ENCODE measurements at places on chromosomes 2 and 18.

GRCh38 chr2:166881177-166881576, 7.1 kb upstream of the XIRP2 start:
- no peak for DNase-seq

DNA sequence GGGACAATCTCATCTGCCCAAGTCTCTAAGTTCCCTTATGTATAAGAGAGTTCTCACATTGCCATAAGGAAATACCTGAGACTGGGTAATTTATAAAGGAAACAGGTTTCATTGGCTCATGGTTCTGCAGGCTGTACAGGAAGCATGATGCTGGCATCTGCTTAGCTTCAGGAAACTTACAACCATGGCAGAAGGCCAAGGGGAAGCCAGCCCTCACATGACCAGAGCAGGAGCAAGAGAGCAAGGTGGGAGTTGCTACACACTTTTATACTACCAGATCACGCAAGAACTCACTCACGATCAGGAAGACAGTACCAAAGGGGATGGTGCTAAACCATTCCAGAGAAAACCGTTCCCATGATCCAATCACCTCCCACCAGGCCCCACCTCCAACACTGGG, 73.9 kb downstream of the PRKRA start:
- no peak for DNase-seq

- no peak for DNase-seq
These were observed 47.0 kb upstream of the TTC39C start for GRCh38 chr18:23967321-23968089.

DNA sequence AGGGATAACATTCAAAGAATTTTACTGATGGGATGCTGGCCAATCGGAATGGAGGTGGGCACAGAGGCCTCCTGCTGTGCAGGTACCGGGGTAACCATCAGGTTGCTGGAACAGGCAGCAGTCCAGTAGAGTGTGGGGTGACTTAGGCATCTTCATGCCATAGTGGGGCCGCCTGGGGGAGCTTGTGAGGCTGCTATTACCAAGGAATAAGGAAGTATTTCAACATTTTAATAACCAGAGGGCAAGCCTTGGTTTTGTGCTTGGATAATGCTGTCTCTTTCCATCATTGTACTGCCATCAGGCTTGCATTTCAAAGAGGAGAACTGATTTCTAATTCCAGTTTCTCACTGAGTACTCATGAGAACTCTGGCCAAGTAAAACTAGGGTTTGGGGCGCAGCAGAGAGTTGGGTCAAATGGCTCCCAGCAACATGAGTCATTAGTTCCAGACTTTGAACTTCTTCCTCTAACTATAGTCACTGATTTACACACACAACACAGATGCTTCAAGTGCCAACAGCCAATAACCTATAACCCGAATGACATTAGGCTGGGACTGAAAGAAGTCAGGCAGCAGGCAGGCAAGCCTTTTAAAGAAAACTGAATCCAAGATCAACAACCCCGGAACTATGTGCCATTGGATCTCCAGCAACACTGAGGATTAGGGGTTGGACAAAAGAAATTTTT, 56.1 kb upstream of the FHL2 start:
- DNase-seq: peak; percentile 57

DNA sequence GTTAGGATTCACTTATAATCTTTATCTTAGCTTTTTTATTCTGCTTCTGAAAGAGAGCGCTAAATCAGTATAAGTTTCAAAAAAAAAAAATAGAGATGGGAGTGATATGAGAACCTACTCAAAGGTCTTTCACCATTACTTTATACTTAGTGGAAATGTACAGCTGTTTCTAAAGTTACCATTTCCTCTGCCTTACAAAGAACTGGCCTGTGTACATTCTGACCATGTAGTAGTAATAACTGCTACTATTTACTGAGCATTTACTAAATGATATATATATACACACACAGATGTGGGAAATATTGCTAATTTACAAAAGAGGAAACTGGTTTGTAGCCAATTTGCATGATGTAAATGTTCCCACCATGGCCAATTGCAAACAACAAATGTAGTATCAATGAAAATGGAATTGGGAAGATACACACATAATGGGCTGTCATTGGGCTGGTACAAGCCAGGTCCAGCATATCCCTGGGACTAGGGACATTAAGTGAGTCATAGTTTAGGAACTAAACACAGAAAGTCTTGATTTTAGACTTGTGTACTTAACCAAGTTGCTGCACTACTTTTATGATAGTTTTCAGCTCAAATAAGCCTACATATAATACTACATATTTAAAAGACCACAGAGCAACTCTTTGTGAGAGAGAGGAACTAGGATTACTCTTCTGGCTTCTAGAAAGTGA, 67.1 kb downstream of the DYNC1I2 start:
- no peak for DNase-seq

DNA sequence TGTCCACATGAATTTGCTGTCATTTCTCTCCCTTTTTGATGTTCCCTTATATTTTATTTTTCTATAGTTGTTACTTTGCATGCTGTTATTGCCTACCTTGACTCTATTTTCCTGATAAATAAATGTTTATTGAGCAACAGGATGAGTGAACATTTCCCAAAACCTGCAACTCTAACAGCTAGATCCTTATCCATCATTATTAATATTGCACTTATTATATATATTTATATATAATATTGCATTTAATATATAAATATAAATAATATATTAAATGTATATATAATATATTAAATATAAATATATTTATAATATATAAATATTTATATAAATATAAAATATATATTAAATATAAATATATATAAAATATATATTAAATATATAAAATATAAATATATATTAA, 436.1 kb upstream of the MMADHC start:
- no peak for DNase-seq

DNA sequence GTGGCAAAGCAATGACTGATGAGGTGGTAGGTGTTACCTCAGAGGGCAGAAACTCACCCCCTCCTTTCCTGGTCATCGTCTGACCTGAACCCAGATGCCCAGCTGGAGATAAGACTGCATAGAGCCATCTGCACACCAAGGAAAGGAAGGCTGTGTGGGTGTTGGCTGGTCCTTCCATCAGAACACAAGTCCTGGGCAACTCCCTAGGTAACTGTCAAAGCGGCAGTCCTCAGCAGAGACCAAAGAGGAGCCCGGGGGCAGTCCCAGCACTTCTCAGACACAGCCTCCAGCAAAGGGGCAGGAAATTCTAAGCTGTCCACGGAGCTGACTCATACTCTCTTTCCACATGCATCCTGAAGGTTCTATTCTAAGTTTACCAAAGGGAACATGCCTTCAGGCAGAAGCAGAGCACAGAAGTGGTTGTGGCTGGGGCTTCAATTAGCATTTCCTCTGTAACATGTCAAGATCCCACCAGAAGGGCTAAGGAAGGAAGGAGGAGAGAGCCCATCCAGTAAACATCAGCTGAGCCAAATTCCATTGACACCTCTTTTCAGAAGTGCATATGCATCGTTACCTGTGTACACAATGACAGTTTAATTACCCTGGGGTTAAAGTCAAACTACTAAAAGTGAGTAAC, 54.7 kb downstream of the SPRED2 start:
- no peak for DNase-seq

- DNase-seq: no peak
These were observed 174.6 kb downstream of the ZNF385B start for GRCh38 chr2:179686718-179687342.

DNA sequence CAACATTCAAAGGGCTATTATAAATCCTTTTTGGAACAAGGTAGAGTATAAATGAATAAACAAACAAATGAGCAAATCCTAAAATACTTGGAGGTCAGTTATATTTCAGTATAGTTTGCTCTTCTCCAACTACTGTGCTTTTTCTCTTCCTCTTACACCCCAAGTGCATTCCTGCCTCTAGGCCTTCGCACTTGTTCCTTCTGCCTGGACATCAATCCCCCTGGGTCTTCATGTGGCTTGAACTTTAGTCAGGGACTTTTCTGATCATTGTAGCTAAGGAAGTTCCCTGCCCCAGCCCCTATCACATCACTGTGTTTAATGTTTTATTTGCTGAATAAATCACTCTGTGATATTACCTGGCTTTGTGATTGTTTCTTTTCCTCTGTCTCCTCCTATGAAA, 418.2 kb upstream of the HNRNPA3 start:
- DNase-seq: no peak

- peak; percentile 35 for DNase-seq
These were observed 298.9 kb downstream of the DSEL start for GRCh38 chr18:67217551-67218166.

DNA sequence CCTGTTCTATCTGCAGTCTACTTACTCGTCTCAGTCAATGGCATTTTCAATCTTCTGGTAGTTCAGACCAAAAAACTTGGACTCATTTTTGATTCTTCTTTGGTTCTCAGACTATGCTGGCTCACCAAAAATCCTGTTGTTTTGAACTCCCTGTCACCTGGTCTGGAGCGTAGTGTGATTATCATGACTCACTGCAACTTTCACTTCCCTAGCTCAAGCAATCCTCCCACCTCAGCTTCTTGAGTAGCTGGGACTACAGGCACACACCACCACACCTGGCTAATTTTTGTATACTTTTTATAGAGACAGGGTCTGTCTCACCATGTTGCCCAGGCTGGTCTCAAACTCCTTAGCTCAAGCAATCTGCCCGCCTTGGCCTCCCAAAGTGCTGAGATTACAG, 163.3 kb upstream of the CDH7 start:
- DNase-seq: no peak

DNA sequence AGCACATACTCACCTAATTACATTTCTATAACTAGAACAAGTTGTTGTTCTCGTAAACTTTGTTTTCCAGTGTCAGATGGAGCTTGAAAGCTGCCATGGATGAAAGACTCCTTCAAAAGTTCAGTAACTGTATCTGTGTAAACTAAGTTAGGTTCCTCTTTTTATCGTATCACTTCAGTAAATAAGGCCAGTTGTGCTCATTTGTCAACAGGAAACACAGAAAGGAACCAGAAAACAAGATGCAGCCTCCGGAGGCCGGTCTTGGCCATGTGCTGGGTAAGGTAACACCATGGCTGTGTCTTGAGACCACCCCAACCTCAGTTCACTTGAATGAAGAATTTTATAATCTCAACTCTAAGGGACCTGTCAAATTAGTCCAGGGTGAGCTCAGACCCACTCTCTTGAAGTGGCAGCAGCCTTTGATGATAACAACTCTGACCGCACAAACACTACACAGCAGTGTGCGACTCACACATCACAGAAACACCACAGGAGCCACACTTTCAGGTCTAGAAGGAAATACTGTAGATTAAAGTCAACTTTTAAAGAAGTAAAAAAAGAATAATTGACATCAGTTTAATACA, 213.8 kb downstream of the AFF3 start:
- no peak for DNase-seq

DNA sequence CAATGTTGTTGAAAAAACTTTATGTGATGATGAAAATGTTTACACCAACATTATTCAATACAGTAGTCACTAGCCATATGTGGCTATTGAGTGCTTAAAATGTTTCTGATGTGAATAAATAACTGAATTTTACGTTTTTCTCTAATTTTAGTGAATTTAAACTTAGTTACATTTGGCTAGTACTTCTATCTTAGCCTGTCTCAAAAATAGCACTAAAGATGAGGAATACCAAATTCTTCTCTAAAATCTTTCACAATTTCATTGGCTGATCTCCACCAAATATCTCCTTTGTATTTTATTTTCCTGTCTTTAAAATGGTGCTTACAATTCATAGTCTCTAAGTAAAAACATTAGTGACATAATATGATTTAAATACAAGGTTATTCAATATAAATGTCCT, 83.7 kb upstream of the RND3 start:
- no peak for DNase-seq

DNA sequence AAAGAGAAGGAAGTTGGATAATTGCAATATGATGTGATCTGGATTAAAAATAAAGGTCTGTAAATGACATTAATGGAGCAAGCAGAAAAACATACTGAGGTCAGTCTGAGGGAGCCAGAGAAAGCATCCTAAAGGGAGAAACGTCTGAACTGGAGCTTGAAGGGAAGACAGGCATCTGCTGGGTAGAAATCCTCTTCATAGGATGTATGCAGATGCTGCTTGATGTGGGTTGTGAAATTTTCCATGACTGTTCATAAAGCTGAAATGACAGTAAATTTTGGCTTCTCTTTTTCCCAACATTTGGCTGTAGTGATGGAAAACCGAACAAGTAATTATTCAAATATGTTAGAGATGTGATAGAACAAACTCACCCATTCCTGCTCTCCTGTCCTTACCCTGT, 287.6 kb downstream of the CAMKMT start:
- no peak for DNase-seq

DNA sequence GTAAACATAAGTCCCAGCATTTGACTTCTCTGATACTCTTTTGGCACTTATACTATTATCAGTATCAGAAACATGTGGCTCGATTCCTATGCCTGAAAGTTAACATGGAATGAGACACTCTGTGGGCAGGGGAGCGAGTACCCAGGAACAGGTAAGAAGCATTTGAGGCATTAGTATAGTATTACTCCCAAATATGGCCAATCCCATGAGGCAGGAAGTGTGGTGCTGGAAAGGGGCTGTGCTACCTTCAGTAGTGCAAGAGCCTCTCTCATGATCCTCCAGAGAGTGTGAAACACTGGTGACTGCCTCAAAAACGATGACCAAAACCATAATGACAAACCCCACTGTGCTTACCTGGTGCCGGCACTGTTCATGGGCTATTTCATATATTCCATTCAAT, 415.1 kb downstream of the SOX11 start:
- DNase-seq: no peak

DNA sequence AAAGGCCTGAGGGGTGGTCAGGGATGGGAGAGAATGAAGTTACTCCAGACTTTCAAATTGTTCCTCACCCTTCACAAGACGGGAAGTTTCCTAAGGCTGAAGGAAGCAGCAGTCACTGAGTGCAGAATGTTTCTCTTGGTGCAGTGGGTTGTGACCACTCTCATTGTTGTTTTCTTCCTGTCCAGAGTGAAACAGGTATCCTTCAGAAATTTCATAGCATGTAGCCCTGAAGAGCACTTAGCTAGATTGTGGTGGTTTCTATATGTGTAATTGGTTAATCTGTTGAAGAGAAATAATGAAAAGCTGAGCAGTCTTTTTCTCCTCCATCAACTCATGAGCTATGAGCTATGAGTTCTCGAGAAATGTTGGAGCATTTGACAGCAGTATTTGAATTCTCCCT, 96.8 kb downstream of the GPD2 start:
- no peak for DNase-seq

DNA sequence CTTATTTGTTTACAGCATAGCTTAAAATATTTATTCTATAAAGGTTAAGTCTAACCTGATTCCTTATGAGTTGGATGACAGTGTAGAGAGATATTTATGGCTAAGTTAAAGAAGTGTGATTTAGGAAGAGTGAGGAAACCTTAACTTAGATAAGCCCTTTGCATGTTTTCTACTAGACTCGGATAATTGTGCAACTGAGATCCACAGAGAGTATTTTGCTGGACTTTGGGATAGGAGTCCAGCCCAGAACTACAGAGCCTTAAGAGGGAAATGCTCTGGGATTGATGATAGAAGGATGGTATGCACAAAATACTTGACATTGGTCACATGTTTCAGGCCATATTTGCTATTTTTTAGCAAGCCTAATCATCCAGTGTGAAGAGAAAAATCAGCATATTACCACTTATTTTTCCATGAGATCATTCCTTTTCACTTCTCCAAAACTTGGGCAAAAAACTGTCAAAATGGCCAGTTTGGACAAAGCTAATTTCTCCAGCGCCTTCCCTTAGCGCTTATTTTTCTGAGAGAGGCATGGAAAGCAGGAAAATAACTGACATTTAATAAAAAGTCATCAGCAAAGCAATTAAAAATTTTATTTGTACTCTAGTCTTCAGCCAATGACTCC, 3.1 kb downstream of the CD28 start:
- DNase-seq: no peak
